NCI-H1930 (cell line): ENCODE measurements at places on chromosomes 5 and 9.
A peak's percentile ranks its signal among the peaks of the same experiment; 100 is the strongest.

DNA sequence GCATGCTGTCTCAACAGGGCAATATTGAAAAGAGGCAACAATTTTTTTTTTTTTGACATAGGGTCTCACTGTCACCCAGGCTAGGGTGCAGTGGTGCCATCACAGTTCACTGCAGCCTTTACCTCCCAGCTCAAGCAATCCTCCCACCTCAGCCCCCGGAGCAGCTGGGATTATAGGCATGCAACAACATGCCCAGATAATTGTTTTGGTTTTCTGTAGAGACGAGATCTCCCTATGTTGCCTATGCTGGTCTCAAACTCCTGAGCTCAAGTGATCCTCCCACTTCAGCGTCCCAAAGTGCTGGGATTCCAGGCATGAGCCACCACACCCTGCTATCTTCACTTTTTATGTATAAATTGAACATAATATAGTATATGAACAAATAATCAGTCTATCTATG lies 47.6 kb downstream of the PRELID2 start:
- no peak for DNase-seq

DNA sequence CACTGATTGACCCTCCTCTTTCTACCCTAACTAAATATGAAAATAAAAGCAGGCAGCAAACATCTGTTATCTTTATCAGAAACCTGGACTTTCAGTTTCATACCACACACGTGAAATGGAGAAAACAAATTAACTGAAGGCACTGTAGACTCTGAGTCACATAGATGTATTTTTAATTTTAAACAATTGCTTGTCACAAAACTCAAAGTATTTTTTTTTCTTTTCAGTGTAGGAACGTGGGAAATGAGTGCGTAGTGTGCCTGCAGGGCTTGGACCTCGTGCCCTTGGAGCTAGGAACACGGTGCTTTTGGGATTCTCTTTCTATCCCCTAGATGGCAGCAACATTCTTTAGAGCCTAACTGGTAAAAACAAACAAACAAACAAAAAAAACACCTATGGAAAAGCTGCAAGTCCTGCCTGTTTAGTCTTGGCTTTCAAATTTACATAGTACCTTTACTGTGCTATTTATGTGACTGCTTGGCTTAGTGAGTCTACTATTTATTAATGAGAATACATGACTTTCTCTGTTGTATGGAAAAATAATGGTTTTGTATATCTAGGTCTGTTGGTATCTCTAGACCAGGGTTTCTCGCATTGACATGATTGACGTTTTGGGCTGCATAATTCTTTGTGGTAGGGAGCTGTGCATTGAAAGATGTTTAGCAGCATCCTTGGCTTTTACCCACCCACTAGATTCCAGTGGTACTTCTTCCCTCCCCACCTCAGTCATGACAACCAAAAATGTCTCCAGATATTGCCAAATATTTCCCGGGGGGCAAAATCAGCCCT lies 16.8 kb upstream of the ACTBL2 start:
- DNase-seq = peak; percentile 27

DNA sequence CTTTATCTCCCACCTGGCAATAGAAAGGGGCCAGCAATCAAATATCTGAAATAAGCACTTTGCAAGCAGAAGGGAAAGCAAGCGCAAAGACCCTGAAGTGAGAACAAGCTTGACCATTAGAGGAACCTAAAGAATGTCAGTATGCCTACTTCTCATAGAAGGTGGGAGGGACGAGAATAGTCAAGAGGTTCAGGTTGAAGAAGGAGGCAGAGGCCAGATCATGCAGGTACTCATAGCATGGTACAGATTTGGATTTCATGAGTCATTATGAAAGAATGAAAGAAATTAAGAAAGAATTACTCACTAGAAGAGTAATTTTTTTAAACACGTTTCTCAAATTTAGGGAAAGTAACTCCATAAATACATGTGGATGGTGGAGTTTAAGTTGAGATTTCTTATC lies 33.7 kb downstream of the MCTP1 start:
- no peak for DNase-seq

DNA sequence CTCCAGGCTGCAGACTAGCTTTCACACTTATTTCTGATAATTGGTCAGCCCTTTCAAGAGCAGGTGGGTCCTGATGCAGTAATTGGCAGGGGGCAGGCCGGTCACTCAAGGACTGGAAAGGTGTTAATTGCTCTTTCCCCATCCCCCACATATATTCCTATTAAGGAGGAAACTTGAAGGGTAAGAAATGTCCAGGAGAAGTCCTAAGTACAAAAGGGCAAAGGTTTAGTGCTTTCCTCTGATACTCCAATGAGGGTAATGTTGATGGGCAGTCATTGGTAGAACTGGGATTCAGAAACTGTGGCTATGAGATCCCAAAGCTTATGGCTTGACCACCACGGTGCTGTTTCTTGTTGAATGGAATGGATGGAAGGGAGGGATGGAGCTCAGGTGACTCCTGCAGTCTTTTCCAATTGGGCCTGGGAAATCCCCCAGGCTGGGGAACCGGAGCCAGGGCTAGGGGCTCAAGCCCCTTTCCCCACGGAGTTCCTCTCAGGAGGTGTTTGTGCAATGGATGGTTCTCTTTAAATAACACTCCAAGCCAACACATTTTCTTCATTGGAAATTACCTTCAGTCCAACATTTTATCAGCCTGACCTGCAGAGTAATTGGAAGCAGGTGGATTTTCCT lies 103.2 kb upstream of the ALDH1B1 start:
- DNase-seq = no peak

GRCh38 chr5:77893225-77893860 lies 117.2 kb upstream of the TBCA start:
- DNase-seq = no peak

DNA sequence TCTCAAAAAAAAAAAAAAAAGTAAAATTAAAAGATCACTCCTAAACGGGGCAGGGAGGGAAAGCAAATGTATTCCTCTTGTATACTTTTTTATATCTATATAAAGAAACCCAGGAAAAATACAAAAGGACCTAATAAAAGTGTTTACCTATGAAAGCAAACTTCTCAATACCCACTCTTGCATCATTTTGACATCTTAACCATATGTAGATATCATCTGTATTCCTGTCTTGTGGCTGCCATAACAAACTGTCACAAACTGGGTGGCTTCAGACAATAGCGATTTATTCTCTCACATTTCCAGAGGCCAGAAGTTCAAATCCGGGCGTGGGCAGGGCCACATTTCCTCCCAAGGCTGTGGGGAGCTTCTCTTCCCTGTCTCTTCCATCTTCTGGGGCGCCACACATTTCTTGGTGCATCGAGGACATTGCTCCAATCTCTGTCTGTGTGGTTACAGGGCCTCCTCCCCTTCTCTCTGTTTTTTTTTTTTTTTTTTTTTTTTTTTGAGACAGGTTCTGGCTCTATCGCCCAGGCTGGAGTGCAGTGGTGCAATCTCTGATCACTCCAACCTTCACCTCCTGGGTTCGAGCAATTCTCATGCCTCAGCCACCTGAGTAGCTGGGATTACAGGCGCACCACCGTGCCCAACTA lies 58.4 kb upstream of the IL17B start:
- DNase-seq = no peak

DNA sequence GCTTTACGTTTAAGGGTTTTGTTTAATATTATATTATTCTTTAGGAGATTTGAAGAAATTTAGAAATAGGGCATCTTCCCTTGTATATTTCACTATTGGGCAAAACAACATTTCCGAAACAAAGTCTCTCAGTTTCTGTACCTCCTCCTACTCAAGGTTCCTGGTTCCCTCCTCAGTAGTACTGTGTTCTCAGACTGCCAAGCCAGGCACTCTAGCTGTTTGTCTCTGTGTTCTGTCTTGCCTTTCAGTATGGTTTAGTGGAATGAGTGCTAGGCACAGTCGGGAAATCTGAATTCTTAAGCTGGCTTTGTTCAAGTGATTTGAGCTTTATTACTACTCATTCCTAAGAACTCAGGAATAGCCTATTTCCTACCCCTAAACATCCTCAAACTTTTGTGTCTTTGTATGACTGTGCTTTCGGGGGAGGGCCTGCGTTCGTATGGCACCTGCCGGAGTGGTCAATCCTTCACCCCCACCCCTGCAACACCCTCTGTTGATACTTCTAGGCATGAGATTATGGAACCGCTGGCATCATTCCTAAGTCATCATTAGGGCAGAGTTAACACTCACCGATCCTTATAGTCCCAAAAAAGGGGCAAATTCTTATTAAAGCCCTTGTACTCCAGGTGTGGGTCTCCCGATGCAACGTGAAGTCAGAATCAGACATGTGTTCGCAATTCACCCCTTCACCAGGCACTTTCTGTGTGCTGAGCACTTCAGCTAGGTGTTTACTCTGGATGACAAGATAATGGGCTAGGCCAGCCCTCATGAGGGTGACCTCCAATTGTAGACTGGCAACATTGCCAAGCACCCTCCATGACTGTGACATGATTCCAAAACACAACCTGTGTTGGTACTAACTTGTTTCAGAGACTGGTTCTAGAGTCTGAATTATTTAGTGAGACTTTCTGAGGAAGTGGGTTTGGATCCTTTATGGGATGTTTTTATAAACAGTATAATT lies 24.5 kb downstream of the SNX18 start:
- no peak for DNase-seq

DNA sequence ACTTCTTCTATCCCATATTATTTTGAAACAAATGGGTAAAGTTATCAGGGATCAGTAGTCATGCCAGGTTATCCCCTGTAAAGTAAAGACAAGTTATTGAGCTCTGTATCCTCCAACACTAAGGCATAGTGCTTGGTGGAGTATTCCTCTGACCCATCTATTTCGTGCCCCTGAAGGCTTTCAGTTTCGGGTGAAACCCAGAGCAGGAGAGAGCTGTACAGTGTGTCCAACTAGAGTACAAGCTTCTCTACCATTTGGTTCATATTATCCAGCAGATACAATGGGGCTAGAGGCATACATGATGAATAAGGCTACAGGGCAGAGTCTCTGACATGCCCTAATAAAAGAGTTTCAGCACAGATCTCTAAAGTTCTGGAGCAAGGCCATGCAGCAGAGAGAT lies 3.2 kb upstream of the SLC22A4 start:
- no peak for DNase-seq

DNA sequence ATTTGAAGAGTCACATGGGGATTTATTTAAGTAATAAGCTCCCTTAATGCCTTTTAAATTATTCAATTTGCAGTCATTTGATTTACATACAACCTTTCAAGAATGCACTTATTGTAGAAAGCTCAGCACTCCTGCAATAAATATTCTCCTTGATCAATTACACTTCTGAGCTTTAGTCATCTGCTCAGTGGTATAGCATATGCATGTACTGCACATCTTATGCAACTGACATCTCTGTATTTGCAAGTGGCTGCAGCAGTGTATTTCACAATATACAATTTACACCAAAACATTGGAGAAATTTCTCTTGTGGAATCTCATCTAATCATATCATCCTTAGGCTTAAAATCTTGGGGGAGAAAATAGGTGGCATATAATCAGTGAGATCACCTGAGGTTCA lies 325.7 kb downstream of the SLF1 start:
- DNase-seq = no peak

DNA sequence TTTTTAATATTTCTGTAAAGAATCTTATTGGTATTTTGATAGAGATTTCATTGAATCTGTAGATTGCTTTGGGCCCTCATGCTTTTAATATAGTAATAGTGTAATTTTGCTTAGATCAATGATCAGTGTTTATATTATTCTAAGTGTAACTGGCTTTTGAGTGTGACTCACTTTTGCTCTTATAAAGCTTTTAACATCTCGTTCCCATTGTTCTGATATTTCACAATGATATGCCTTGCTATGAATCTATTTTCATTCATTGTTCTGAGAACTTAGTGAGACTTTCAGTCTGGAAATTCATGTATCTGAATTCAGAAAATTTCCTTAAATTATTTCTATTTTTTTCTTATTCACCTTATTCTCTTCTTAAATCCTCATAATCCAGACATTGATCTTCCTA lies 13.5 kb upstream of the MAMDC2 start:
- no peak for DNase-seq

DNA sequence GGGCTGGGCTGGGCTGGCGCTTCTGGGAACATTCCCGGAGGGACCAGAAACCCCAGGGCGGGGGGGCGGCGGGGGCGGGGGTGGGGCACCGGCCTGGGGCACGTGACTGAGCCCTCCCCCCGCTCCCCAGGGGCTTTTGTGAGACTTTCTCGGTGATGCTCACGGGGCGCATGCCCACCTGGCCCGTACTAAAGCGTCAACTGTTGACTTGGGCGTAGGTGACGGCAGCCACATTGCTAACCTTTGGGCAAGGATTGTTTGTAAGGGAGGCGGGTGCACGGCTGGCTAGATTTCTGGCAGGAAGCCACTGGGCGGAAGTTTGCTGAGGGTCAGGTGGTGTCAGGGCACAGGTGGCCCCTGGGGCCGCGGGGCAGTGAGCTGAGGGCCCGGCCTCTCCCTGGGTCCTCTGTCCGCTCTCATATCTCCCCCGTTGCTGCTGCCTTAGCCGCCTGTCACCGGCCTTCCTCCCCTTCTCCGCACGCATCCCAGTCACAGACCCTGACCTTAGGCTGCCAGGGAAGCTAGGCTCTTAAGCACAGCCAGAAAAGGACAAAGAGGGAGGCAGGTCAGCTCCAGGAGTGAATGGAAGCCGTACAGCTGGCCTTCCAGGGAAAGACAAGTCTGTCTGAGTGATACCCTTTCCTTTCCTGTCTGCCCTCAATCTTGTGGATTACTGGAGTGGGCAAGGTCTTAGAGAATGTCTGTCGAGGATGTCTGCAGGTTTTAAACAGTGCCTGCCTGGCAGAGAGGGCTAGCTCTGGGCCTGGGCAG lies 812 bp downstream of the CACFD1 start:
- DNase-seq = peak; percentile 59

DNA sequence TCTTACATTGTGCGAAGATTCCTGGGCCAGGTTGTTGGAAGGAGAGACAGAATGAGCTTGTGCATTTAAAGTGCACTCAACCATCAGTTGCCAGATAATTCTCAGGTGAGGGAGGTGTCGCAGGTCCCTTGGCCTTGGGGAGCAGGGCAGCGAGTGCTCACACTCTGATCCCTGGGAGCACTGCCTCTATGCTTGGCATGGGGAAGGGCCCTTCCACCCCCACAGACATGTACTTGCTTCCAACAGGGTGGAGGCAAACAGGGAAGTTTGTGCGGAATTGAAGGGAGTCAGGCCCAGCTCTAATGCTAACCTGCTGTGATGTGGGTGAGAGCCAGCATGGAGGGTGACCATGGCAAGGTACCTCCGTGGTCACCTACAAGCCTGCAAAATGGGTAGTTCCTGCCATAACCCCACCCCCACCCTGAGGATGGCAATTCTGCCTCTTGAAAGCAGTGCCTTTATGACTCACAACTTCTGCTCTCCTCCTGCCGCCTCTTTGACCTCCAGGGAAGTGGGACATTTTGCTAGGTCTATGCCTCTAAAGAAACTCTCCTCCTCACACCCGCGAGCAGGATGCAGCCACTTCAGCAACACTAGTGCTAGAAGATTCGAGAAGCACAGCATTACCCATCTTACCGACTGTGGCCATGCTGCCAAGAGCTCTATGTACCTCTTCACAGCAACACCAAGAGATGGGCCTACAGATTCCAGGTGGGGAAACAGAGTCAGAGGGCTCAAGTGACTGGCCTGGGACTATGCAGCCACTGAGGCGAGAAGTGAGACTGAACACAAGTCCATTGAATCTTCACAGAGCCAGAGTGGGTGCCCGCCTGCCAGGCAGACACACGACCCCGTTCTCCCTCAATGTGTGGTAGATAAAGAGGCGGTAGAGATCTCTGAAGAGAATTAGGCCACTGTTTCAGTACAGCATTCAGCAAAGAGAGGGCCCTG lies 22.1 kb upstream of the SLC25A51 start:
- no peak for DNase-seq
